Ammon's horn (tissue), 1 donor: ENCODE measurements at places on chromosomes 7 and 10.
A peak's percentile ranks its signal among the peaks of the same experiment; 100 is the strongest.

DNA sequence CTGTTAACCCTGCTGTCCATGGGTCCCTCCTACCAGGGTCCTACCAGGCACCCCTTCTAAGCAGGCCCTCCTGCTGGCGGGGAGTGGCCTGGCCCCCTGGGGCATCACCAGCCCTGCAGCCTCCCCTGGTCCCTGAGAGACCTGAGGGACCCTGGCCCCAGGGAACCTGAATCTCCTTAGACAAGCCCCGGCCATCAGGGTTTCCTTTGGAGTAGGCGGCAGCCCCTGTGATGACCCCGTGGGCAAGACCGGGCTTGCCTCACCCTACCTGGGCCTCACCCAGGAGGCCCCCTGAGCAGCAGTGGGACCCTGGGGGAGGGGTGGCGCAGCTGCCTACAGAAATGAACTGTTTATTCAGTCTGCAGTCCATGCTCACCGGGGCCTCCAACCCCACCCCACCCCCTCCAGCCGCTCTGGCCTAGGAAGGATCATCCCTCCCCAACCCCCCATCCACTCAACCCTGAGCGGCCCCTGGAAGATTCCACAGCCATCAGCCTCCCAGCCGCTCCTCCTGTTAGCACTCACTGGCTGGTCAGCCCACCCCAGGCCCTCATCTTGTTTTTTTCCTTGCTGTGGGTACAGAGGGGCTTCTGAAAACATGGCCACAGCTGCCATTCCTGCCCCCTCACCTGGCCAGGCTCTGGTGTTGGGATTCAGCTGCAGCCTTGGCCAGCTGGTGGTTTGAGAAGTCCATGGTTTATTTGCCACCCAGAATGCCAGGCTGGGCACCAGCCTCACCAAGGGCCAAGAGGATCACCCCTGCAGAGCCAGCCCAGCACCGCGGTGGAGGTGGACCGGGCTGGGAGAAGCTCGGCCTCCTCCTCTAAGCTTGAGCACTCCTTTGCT is 34.8 kb upstream of the CHST15 start:
- no peak for DNase-seq

- DNase-seq, result no peak
Measured at GRCh38 chr7:26091933-26092332, 60.1 kb upstream of the NFE2L3 start.

DNA sequence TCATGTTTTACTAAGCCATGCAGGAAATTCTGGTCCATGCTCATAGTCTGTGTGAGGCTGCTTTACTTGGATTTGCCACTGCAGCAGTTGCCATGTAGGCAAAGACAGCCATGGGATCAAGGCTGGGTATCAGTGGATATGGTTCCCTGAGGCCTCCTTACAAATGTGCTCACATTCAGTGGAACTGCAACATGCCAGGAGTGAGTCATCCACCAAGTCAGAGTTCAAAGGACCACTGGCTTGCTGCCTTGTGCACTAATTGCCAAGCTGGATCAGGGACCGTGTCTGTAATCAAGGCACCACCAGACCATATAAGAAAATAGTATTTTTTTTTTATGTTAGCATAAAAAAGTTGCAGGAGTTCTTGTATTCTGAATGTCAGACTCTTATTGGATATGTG is 101.0 kb downstream of the CDCA7L start:
- no peak for DNase-seq

DNA sequence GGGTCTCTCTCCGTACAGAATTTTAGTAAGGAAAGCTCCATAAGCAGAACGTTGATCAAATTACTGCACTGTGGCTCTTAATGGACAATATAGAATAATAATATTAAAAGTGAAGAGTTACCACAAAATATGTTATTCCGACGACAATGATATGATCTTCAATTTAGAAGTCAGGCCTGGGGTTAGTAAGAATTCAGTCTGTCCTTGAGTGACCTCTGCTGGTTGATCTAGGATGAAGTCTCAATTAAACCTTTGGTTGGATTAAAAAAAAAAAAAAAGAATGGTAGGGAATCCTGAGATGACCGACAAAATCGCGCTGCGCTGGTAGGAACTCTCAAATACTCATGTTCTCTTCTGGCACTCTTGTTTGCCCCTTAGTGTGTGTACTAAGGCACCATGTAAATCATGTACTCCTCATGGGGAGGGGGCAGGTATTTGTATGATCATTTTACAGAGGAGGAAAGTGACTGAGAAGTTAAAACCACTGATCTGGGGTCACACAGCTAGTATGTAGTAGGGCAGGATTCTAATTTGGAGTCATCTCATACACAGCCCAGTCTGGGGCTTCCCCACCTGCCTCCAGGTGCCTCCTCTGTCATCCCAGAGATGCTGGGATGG is 161.3 kb upstream of the NPVF start:
- DNase-seq, result peak; percentile 74

GRCh38 chr10:5951721-5952407 is 25.5 kb downstream of the IL15RA start:
- DNase-seq, result no peak

GRCh38 chr7:117126676-117127075 is 173.4 kb downstream of the ST7 start:
- DNase-seq, result no peak

GRCh38 chr7:44854644-44855364 is 6.9 kb upstream of the H2AZ2 start:
- no peak for DNase-seq

GRCh38 chr10:32332299-32332750 is 14.6 kb downstream of the EPC1 start:
- peak; percentile 42 for DNase-seq

DNA sequence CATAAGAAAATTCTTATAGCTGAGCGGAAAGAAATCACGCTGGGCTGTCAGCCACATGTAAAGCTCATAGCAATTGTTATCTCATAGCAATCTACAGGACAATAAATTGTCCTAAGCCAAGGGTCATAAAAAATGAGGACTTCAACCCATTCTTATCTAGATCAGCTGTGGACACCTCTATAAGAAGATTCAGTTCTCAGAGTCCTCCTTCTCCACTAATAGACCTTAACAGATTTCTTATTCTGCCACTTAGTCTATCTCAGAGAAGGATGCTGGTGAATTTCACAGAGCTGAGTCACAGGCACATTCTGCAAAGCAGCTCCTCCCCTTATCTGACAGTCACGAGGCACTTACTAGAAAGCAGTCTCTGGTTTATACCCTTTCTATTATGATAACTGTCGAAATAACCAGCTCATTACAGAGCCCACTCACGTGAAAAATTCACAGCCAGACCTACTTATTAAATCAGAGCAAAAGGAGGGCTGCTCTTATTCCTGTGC is 185.3 kb upstream of the PCLO start:
- DNase-seq, result no peak

GRCh38 chr7:140922741-140923345 is 1.9 kb downstream of the BRAF start:
- no peak for DNase-seq

GRCh38 chr7:101273206-101273605 is 28.3 kb upstream of the FIS1 start:
- DNase-seq, result no peak

DNA sequence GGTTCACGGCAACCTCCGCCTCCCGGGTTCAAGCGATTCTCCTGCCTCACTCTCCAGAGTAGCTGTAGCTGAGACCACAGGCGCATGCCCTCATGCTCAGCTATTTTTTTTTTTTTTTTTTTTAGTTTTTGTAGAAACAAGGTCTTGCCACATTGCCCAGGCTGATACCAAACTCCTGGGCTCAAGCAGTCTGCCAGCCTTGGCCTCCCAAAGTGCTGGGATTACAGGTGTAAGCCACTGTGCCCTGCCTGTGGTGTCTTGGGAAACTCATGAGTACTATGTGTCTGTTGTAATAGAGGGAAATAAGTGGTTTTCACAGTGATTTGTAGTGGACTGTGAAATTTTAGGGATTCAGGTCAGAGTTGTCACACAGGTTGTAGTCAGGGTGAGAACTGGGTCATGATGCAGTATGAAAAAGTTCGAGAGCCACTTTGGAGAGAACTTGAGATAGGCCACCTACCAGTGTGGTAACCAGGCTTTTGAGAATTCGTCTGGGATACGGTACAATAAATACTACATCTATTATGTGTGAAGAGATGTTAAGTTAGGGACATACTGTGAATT is 30.4 kb downstream of the SIRT1 start:
- DNase-seq, result no peak

GRCh38 chr10:18261063-18261610 is 120.9 kb downstream of the CACNB2 start:
- DNase-seq, result peak; percentile 35

DNA sequence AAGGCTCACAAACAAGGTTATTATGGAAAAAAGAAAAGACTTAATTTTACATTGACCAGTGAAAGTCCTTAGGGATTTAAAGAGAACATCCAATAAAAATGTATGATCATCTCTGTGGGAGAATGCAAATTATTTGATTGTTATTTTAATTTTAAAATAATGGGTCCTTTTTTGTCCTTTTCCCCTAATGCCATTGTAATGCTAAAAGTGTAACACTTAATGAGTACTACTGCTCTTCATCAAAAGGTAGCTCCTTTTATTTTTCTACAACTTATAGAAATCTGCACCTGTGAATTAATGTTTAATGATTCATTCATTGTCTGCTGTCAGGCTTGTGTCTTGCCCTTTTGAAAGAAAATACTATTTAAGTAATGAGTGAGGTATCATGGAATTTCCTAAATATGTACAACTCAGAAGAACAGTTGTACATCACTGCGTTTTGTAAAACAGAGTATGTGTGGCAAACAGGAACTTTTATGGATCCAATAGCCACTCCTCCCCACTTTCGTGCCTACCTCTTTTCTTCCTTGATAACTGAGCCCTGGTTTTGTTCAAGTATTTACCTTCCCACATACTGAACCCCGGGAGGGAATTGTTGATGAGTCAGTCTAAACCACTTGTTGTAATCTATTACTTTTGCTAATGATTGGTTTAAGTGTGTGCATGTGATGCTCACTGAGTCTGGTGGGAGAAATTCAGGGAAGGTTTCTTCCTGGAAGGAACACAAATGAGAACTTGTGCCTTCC is 19.9 kb upstream of the TRUB1 start:
- no peak for DNase-seq

DNA sequence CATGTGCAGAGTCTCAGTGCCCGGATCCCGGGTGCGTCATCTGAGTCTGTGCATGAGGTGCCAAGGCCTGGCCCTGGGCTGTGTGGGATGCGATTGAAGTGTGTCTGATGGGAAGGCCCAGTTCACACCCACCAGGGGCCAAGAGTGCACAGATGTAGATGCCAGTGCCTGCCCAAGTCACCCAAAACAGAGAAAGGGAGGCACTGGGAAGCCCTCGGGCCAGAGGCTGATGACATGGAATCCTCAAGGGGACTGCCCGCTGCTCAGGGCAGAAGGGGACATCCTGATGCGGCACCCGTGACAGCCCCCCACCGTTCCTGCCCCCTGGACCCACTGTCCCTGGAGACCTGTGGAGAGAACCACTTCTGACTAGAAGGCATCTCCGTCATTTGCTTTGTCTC is 72.2 kb upstream of the ZNF479 start:
- DNase-seq, result no peak

DNA sequence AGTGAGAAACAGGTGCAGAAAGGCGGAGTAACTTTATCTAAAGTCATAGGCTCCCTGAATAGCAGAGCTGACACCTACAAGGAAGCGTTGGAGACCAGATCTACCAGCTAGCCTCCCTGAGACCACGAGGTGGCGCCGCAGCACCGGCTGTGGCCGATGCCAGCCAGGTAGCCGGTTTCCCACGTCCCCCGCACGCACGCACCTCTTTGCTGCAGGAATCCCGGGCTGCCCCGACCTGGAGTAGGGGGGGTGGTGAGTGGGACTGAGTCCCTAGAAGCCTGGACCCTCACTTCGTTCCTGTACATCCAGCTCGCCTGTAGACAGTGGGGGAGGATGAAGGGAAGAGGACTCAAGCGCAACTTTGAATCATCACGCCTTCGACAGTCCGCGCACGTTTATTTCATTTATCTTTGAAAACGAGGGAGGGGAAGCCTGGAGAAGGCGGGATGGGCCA is 3.7 kb downstream of the ELOVL3 start:
- peak; percentile 89 for DNase-seq

GRCh38 chr7:98368716-98369115 is 32.2 kb downstream of the BAIAP2L1 start:
- DNase-seq, result no peak

DNA sequence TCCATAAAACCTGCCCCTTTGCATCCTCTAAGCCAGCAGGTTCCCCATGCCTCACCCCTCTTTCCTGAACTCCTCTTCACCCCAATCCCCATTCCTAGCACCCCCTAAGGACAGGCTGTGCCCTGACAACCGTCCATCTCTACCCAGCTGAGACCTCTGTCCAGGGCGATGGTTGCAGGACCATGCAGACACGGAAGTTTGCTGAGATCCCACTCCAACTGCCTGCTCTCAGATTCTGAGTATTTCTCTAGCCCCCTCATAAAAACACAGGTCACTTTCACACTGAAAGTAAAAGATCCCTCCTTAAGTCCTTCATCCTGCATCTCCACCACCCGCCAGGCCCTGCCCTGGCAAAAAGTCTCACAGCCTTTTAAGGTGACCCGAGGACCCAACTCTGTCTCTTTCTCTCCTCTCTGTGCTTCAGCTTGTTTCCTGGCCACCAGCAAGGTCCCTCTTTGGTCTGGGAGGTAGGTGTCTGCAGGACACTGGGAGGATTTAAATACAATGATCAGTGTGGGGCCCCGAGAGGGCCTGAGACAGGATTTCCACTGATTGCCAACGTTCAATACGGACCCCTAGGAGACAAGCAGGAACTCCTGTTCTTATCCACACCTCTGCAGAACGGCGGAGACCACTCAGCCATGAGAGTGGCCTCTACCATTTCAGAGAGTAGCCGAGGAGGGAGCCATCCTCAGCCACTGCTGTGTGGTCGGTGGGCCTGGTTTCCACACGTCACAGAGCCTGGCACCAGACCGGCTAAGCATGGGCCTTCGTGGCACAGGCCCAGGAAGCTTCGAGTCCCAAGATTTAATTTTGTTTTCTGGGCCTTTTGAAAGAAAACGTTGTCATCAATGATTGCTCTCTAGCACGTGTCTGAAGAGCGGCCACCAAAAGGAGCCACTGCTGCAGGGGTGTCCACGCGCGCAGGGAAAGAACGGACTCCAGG is 27.9 kb downstream of the CALML3 start:
- no peak for DNase-seq

DNA sequence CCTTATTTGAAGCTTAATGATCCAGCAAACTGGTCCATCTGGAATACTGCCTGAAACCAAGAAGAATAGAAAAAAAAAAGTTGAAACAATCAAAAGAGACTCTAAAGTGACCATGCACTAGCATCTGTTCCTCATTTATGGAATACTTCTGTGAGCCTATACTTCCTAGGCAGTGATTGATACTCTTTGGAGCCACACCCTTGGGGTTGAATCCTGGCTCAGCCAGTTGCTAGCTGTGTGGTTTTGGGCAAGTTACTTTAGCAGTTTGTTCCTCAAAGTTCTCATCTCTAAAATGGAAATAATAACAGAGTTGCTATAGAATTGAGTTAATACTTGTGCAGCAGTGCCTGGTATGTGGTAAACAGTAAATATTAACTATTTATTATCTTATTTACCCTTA is 208.9 kb downstream of the GPR158 start:
- no peak for DNase-seq

DNA sequence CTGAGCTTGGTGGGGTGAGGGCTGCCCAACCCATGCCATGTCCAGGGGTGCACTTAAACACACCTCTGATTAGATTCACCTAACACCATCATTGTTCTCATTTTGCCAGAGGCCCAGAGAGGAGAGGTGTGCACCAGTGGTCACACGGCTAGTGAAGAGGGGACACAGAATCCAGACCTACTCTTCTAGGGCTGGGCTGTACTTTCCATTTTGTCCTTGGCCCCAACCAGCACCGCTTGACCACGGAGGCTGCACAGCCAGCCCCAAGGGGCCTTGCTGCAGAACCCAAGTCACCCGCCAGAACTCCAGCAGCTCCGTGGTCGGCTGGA is 246 bp upstream of the WDFY4 start:
- DNase-seq, result no peak

GRCh38 chr10:1384026-1384425 is 327.8 kb downstream of the WDR37 start:
- no peak for DNase-seq
